Natural killer cell treated with Interleukin-12 subunit alpha and Interleukin-12 subunit beta and Interleukin-15 and Interleukin-18, amount 100 ng/mL, for 72 hours (primary cell): ENCODE measurements at places on chromosomes 12 and 14.

GRCh38 chr12:128863957-128864356, 10.7 kb downstream of the GLT1D1 start:
- DNase-seq, result peak; percentile 16

GRCh38 chr12:99284161-99284560, 363.4 kb upstream of the GARIN6 start:
- no peak for DNase-seq

GRCh38 chr12:14853961-14854360, 10.6 kb upstream of the ART4 start:
- no peak for DNase-seq

DNA sequence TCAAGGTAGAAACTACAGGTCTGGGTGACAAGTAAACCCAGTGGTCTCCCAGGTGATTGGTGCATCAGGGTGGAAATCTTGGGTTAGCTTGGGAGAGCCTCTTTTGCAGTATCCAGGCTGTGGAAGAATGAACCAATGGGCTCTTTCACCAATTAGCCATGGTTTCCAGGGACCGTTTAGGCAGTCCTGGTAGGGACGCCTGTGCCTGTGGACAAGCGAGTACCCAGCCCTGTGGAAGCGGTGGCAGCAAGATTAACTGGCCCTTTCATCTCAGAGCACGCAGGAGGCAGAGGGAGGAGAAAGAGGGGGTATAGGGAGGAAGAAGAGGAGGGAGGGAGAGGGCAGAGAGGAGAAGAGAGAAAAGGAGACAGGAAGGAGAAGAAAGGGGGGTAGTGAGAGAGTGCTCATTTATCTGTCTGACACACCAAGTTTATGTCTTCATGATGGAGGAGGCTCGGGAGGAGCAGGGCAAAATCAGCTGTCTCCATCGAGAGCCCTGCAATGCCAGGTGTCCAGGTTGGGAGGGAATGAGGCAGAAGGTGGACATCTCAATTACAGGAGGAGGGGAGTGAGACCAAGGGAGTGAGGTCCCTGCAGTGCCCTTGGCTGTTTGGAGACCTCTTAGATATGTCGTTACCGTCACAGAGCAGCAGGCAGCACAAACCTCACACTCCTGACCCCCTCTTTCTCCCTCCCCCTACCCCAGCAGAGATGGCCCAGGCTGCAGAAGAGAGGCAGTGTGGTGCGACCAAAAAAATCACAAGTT, 4.6 kb upstream of the ZDHHC22 start:
- peak; percentile 40 for DNase-seq

DNA sequence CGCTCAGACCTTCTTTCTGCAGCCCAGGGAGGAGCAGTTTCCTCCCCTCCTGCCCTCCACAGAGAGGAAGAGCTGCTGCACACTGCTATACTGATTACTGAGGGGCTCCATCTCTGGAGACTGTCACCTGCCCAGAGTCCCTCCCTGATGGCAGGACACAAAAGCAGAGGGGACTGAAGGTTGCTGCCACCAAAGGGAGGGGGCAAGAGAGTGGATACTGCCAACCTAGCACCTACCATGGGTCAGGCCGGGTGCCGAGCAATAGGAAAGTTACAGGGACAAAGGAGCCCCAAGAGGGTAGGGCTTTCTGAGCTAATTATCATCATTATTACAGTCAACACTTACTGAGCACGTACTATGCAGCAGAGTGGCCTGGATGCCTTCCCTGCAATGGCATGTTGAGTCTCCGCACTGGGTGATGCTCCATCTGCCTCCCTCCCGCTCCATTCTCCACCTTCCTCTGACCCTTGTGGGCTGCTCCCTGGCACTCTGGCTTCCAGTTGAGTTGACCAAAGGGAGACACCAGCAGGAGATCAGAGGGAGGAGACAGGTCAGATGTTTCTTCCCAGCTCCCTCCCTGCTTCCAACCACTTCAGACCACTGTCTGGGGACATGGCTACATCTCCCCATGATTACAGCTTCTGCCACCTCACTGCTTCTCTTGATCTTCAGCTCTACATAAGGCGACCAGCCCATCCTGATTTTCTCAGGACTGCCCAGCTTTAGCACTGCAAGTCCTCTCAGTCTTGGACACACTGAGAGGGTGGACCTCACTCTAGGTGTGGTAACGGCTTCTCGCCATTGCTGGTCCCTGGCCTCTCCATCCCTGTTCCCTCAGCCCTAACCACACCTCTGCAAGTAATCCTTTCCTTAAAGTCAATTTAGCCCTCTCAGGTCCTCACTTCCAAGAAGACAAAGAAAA, 2.6 kb upstream of the KRT79 start:
- DNase-seq, result no peak

DNA sequence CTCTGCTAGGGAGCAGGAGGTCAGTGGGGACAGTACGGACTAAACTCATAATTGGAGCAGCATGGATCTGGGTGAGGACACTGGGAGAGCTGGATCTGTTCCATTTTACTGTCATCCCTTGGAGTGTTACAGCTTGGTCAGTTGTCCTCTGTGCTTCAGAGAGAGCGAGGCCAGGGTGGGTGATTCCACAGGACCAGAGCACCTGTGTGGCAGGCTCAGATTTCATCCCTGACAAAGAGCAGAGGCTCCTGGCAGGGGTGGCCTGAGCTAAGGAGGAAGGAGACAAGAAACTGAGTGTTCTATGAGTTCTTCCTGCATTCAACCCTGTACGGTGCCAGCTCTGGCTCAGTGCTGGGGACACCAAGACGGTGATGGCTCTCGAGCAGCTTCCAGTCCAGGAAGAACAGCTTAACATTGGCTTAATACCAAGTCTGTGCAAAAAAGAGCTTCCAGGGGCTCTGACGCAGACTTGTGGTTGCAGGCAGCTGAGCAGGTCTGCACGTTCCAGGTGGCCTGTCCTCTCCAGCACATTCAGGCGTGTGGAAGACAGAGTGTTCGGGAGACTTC, 8.4 kb upstream of the PGF start:
- DNase-seq, result no peak

DNA sequence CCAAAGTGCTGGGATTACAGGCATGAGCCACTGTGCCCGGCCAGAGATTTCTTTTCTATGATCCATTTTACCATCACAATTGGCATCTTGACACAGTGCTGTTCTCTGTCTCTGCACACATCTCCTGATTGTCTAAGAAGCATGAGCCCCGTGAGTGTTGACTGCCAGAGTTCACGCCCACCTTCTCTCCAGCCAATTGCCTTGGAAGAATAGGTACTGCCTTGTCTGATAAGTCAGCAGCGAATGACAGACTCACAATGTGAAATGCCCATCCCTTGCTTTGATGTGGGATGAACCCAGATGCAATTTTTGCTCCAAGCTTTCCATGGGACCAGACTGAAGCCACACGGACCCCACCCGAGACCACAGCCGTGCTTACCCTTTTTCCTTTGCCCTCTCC, 19.3 kb downstream of the EIF5 start:
- no peak for DNase-seq

DNA sequence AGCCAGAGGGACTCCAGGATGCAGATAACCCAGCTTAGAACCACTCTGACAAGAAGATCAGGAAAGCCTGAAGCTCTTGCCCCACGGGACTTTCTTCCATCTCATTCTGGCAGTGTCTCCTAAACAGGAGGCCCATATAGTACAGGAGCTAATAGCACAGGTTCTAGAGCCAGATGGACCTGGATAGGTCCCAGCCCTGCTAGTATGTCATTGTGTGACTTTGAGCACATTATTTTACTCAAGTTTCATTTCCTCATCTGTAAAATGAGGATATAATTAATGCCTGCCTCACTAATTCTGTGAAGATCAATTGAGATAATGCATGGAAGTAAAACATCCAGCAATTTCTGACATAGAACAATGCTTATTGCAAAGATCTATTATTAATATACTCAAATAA, 66.5 kb upstream of the GZMB start:
- no peak for DNase-seq

- no peak for DNase-seq
Observed at GRCh38 chr14:78316786-78317185, 146.6 kb downstream of the NRXN3 start.

- no peak for DNase-seq
Observed at GRCh38 chr12:56020423-56021184, at the start of gene IKZF4. Gene IKZF4, plus strand, starts transcription at chr12:56021043. Its CDS starts 451 bp downstream, at chr12:56021494.

DNA sequence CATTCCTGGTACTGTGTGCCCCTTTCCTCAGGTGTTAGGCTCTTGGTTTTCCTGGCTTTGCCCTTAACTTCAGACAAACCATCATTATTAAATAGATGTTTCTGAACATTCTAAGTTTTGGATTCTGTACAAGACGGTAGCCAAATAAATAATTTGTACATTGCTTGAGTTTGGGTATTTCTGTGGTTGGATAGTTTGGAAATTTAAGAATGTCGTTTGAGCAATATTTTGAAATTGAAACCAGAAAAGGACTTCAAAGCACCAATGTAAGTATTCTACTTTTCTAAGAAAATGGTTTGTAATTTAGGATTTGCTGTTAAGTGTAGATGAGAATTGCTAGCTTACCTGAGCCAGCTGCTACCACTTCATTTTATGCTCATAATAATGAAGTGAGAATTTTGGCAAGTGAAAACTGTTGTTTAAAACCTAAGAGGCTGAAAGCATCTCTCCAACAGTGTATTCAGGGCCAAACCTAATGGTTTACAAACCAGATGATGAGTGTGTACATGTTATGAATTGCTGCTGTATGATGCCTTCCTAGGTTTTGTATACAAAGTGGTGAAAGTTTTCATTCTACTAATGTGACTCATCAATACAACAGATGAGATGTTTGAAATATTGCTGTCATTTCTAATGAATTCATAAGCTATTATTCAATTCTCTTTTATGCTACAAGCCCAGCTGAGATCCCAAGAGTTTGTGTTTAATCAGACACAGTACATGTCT, 181.5 kb upstream of the PRKD1 start:
- DNase-seq, result no peak

DNA sequence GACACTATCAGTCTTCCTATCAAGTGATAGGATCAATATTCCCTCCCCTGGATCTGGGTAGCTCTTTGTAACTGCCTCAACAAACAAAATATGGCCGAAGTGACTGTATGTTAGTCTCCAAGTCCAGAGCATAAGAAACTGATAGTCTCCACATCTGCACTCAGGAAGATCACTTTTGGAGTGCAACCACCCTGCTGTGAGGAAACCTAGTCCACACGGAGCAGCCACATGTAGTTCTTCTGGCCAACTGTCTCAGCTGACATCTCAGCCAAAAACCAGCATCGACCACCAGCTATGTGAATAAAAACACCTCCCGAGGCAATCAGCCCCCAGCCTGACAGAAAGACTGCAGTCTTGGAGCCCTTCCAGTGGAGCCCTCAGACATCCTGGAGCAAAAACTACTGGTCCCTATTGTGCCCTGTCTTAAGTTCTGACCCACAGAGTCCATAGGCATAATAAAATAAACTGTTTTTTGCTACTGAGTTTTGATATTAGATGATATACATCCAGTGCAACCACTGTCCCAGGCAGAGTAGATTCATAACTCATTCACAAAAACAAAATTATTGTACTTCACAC, 143.8 kb downstream of the MED13L start:
- DNase-seq, result no peak

DNA sequence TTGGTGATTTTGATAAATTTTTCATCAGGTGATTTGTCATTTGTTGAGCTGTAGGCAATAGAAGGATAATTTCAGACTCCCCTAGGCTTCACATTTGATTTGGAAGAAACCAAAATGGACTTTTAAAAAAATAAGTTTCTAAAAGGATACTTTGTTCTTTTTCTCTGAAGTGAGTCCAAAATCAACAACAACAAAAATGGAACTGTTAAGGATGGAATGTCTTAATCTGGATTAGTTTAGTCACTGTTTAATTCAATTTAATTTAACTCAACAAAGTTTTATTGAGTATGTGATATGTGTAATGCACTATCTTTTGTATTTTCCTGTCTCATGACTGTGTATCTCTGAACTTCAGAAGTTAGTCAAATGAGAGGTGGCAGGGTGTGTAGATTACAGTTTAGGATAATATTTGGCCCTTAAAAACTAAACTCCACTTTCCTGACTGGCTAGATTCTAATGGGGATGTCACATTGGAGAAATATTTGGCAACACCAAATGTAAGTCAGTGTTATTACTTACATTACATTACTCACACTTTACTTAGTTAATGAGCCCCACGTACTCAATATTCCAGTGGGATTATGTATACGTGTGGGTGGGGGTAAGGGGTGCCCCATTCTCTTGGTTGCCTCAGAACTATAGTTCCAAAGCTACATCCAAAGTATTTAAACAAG, 209.7 kb downstream of the BCAT1 start:
- DNase-seq, result no peak

DNA sequence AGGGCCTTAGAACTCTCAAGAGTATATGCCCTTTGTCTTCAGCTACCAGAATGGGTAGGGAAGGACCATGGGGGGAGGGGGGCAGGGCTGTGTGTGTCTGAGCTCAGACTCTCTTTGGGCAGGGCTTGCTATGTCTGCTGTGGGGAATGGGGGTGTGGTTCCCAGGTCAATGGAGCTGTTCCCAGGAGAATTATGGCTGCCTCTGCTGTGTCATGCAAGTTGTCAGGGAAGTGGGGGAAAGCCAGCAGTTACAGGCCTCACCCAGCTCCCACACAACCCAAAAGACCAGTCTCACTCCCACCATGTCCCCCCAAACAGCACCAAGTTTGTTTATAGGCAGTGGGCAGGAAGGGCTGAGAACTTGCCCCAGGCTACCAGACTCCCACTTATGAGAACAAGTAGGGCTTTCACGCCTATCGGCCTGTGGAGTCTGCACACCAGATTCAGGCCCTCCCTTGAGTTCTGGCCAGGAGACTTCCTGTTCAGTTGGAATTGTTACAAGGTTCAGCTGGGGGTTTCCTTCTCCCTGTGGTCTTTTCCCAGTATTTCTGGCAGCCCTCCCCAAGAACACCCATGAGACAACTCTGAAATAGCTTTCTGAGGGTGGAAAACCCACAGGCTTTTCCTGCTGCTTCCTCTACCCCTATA, 6.1 kb upstream of the SERPINA11 start:
- no peak for DNase-seq

- DNase-seq, result no peak
Observed at GRCh38 chr12:119075918-119076317, 94.6 kb downstream of the SRRM4 start.

DNA sequence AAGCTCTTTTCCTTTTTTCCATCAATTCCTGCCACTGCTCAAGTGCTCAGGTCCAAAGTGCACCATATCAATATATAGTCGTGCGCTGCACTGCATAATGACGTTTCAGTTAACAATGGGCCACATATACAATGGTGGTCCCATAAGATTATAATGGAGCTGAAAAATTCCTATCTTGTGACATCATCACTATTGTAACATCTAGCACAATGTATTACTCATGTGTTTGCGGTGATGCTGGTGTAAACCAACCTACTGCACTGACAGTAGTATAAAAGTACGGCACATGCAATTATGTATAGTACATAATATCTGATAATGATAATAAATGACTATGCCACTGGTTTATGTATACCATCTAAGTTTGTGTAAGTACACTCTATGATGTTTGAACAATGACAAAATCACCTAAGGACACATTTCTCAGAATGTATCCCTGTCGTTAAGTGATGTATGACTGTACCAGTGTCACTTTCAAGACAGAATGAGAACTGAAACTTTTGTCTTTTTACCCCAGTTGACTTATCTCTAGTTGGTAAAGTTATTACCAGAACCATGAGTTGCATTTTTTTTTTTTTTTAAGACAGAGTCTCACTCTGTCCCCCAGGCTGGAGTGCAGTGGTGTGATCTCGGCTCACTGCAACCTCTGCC, 53.7 kb upstream of the INSM2 start:
- no peak for DNase-seq
